ENCODE measurements at places on chromosomes 6 and 20.

DNA sequence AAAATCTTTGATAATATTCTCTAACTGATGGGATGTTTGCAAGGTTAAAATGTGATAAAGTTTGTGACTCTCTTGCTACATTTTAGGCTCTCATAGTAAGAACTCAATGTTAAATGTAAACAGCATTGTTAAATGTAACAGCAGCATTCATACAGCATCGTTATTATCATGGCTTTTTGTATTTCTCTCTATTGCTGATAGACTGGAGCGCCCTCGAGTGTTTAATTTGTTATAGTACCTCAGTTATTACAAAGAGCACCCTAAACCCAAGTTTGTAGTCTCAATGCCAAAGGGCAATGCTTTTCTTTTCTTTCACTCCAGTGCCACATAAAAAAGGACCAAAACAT is 14.9 kb upstream of the TTPAL start:
- H3K36me3 ChIP-seq = no peaks in the 10 kb centered on the region
- no peaks in the 10 kb centered on the region for H3K4me1 ChIP-seq
- DNase-seq = peak; percentile 46
- H3K27ac ChIP-seq = no peak overlapping the region
- H3K27me3 ChIP-seq = no peaks in the 10 kb centered on the region

- no peaks in the 10 kb centered on the region for H3K36me3 ChIP-seq
- H3K4me1 ChIP-seq = no peaks in the 10 kb centered on the region
- H3K27me3 ChIP-seq = no peaks in the 10 kb centered on the region
- no peak overlapping the region for H3K27ac ChIP-seq
- no peak overlapping the region for H3K4me3 ChIP-seq
- no peak for DNase-seq
Observed at GRCh38 chr6:118186672-118187567, 279.9 kb downstream of the SLC35F1 start.

- no peaks in the 10 kb centered on the region for H3K36me3 ChIP-seq
- H3K4me3 ChIP-seq = no peak overlapping the region
- DNase-seq = no peak
- H3K27me3 ChIP-seq = no peaks in the 10 kb centered on the region
- no peak overlapping the region for H3K27ac ChIP-seq
Observed at GRCh38 chr6:168496997-168497331, 56.0 kb downstream of the SMOC2 start.

GRCh38 chr6:109284675-109285074 is 97.6 kb downstream of the CD164 start:
- no peaks in the 10 kb centered on the region for H3K4me1 ChIP-seq
- H3K27ac ChIP-seq = no peak overlapping the region
- no peaks in the 10 kb centered on the region for H3K36me3 ChIP-seq
- DNase-seq = no peak
- no peak overlapping the region for H3K4me3 ChIP-seq

DNA sequence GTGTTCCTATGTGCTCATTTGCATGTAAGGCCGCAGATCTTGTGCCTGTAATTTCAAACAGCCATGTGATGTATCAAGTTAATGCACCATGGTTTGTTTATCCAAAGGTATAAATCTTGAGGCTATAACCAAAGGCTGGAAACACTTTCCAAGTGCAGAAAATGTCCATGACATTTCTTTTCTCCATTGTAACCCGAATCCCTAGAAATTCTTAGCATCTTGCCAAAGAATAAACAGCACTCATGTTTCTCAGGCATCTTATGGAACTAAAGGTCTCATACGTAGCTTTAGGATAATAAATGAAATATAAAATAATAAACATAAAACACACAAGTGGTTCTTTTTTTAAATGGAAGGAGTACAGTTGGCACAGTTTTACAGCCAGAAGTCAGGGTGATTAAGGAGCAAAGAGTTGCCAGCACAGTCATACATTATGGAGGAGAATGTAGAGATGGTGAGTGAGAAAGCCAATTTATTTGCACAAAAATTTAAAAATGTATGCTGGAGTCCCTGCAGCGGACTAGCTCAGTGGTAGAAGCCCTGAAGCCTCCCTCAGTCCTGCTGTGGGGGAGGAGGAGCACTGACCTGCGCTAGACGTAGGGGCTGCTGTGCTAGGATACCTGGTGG is 18.0 kb downstream of the CDH26 start:
- H3K27me3 ChIP-seq = no peaks in the 10 kb centered on the region
- H3K4me3 ChIP-seq = no peak overlapping the region
- no peaks in the 10 kb centered on the region for H3K36me3 ChIP-seq

GRCh38 chr20:33719277-33719988 is 677 bp downstream of the PXMP4 start:
- H3K4me1 ChIP-seq = peaks cover 5% of the 10 kb centered on the region
- H3K27me3 ChIP-seq = no peaks in the 10 kb centered on the region
- H3K36me3 ChIP-seq = no peaks in the 10 kb centered on the region
- no peak overlapping the region for H3K27ac ChIP-seq
- no peak for DNase-seq
- peak overlapping the region; percentile 57 for H3K4me3 ChIP-seq

DNA sequence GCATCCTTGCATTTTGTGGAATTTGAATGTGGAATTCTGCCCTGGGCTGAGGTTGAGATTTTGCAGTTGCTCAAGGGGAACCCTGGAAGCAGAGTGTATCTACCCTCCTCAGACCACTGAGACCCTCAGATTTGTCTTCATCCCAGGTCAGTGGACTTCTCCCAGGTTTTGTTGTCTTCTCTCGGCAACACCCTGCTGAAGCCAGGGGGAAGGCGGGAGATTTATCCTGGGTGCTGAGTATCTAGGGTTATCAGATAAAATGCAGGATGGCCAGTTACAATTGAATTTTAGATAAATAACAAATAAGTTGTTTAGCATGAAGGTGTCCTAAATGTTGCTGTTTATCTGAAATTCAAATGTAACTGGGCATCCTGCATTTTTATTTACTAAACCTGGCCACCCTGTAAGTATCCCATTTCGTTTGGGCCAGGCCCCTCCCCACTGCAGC is 43.0 kb downstream of the FGD2 start:
- H3K27me3 ChIP-seq = no peaks in the 10 kb centered on the region
- H3K36me3 ChIP-seq = no peaks in the 10 kb centered on the region
- no peak overlapping the region for H3K27ac ChIP-seq
- DNase-seq = no peak
- no peak overlapping the region for H3K4me3 ChIP-seq

GRCh38 chr6:33677143-33677660 is 34.3 kb downstream of the UQCC2 start:
- no peak overlapping the region for H3K4me3 ChIP-seq
- peaks cover 16% of the 10 kb centered on the region for H3K4me1 ChIP-seq
- no peaks in the 10 kb centered on the region for H3K36me3 ChIP-seq
- no peak overlapping the region for H3K27ac ChIP-seq
- H3K27me3 ChIP-seq = no peaks in the 10 kb centered on the region

GRCh38 chr6:82555801-82556200 is 192.2 kb downstream of the TPBG start:
- H3K27me3 ChIP-seq = no peaks in the 10 kb centered on the region
- DNase-seq = no peak
- H3K27ac ChIP-seq = no peak overlapping the region
- H3K36me3 ChIP-seq = no peaks in the 10 kb centered on the region
- no peak overlapping the region for H3K4me3 ChIP-seq
- peaks cover 19% of the 10 kb centered on the region for H3K4me1 ChIP-seq

GRCh38 chr6:158605266-158605878 is 39.2 kb downstream of the DYNLT1 start:
- no peaks in the 10 kb centered on the region for H3K27me3 ChIP-seq
- H3K4me3 ChIP-seq = no peak overlapping the region
- H3K36me3 ChIP-seq = no peaks in the 10 kb centered on the region
- DNase-seq = peak; percentile 77
- H3K27ac ChIP-seq = no peak overlapping the region

DNA sequence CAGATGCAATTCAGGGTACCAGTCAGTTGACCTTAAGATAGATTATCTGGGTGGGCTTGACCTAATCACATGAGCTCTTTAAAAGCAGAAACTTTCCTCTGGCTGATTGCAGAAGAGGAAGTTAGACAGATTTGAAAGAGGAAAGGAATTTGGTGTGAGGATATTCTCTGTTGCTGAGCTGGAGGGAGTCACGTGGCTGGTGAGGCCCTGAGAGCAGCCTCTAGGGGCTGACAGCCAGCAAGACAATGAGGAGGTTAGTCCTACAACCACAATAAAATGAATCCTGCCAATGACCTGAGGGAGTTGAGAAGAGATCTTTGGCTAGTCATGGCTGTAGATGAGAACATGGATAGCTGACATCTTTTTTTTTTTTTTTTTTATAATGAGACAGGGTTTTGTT is 87.0 kb upstream of the B3GAT2 start:
- H3K36me3 ChIP-seq = no peaks in the 10 kb centered on the region
- H3K4me3 ChIP-seq = no peak overlapping the region
- H3K27ac ChIP-seq = no peak overlapping the region
- H3K27me3 ChIP-seq = no peaks in the 10 kb centered on the region
- DNase-seq = no peak
- peaks cover 13% of the 10 kb centered on the region for H3K4me1 ChIP-seq

DNA sequence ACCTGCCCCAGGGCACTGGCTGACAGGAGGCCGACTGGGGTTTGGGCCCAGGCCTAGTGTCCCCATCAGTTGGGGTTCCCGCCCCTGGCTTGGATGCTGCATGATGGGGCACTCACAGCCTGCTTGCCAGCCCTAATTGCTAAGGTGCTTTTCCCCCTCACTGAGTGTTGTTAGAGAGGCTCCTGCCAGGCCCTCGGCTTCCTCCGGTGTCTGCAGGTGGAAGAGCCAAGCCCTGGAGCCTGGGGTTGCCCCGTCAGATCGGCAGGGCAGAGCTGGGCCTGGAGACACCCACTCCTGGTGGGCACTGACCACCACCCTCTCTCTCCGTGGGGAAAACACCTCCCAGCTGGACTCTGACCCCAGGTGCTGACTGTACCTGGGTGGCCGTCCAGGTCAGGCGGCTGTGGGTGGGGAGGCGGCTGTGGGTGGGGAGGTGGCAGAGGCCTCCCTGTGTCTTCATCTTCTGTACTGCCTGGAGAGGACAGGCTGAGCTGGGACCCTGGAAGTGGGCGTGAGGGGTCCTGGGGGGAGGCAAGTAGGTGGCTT is 6.0 kb upstream of the CABLES2 start:
- no peak overlapping the region for H3K4me3 ChIP-seq
- H3K27ac ChIP-seq = no peak overlapping the region
- H3K4me1 ChIP-seq = peaks cover 6% of the 10 kb centered on the region

GRCh38 chr6:131490441-131490840 is 82.6 kb upstream of the ARG1 start:
- H3K27me3 ChIP-seq = no peaks in the 10 kb centered on the region
- no peak overlapping the region for H3K4me3 ChIP-seq
- H3K27ac ChIP-seq = no peak overlapping the region
- H3K36me3 ChIP-seq = no peaks in the 10 kb centered on the region
- DNase-seq = no peak
- no peaks in the 10 kb centered on the region for H3K4me1 ChIP-seq

GRCh38 chr6:129485746-129486145 is 224.2 kb downstream of the ARHGAP18 start:
- peaks cover 15% of the 10 kb centered on the region for H3K4me1 ChIP-seq
- H3K4me3 ChIP-seq = no peak overlapping the region
- no peak overlapping the region for H3K27ac ChIP-seq
- H3K36me3 ChIP-seq = no peaks in the 10 kb centered on the region
- no peaks in the 10 kb centered on the region for H3K27me3 ChIP-seq
- DNase-seq = no peak

- no peaks in the 10 kb centered on the region for H3K36me3 ChIP-seq
- H3K27me3 ChIP-seq = peaks cover 17% of the 10 kb centered on the region
- no peak overlapping the region for H3K4me3 ChIP-seq
Observed at GRCh38 chr6:99780556-99780885, 173.9 kb downstream of the PRDM13 start.

DNA sequence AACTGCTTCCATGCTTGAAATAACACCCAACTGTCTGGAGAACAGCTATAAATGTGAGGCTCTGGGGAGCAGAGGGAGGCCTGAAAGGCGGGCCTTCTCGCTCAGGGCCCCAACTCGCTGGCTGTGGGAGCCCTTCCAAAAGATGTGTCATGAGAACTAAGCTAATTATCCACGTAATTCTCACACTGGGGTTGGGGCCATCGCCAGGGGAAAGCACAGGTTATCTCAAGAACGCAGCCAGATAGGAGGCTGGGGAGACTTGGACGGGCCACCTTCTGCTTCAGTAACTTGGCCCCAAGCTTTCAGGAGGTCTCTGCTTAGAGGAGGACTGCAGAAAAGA is 1.6 kb downstream of the PXDC1 start:
- no peak overlapping the region for H3K27ac ChIP-seq
- no peaks in the 10 kb centered on the region for H3K36me3 ChIP-seq
- H3K4me1 ChIP-seq = peaks cover 7% of the 10 kb centered on the region
- peak overlapping the region; percentile 57 for H3K4me3 ChIP-seq

DNA sequence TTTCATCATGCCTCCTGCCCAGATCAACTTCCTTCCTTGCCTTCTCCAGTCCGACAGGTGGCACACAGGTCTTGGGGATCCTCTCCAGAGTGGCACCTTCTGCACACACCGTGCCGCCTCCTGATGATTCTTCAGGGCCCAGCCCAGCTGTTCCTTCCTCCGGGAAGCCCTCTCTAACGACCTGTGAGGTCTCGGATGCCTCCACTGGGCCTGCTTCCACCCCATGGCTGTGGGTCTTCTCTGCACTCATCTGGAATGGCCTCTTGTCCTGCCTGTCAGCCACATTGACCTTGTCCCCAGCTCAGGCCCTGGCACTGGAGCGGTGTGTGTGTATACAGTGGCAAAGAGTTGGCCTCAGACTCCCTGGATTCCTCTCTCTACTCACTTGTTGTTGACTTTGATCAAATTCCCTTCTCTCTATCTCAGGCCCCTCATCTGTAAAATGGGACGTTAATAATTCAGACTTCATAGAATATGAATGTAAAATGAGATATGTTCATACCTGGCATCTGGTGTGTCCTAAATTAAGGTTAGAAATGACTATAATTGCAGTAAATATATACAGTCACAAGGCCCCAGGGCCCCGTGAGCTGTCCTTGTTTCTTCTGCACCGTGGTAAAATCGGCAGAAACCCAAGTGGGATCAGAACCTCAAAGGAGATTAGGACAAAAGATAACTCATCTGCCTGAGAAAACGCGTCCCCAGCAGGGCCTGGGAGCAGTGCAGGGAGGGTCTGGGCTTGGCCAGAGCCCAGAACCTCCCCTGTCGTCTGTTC is 1.5 kb downstream of the FAM210B start:
- H3K4me1 ChIP-seq = peaks cover 20% of the 10 kb centered on the region
- no peak overlapping the region for H3K27ac ChIP-seq
- DNase-seq = no peak
- peaks cover 15% of the 10 kb centered on the region for H3K27me3 ChIP-seq
- peak overlapping the region; percentile 81 for H3K4me3 ChIP-seq
- H3K36me3 ChIP-seq = no peaks in the 10 kb centered on the region

DNA sequence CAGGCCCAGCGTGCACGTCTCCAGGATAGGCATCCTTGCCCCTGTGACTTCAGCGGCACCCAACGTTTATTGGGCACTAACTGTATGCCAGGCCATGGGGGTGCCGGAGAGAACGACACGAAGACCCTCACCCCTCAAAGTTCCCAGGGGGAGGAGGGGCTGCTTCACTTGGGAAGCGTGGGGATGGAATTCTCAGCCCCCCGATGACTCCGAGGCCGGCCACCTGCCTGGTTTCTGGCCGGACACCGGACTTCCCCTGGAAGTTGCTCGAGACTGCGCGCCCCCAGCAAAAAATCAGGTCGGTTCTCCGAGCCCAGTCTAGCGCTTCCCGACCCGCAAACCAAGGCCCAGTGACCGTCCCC is 275 bp upstream of the MAVS start:
- H3K27ac ChIP-seq = no peak overlapping the region
- peak overlapping the region; percentile 90 for H3K4me3 ChIP-seq
- no peaks in the 10 kb centered on the region for H3K36me3 ChIP-seq
- DNase-seq = peak; percentile 36
- no peaks in the 10 kb centered on the region for H3K27me3 ChIP-seq
- peaks cover 5% of the 10 kb centered on the region for H3K4me1 ChIP-seq

All from neural progenitor cell (in vitro differentiated cells).